Articular chondrocyte of knee joint (primary cell): ENCODE measurements at places on chromosomes 2 and 18. TPM values are rescaled to one million over a fixed set of nuclear protein-coding genes. Genes with fewer than 3 reads are reported as not detected.

The RIF1 gene
- total RNA-seq = 60.9 and 62.9 TPM in 2 replicates

The NT5C1B gene
- not detected in 2 replicates for total RNA-seq

The EVX2 gene
- not detected in 2 replicates for total RNA-seq

The RND3 gene
- 497 and 586 TPM in 2 replicates for total RNA-seq

The SIGLEC15 gene
- 0.52 and 0.76 TPM in 2 replicates for total RNA-seq

The TUBA3E gene
- total RNA-seq = not detected in 2 replicates

The CCDC141 gene
- total RNA-seq = 0.11 and 0.39 TPM in 2 replicates

The ZC3H6 gene
- total RNA-seq = 7.8 and 8.6 TPM in 2 replicates

The ANKRD29 gene
- 4.1 and 9.5 TPM in 2 replicates for total RNA-seq

The PLCL1 gene
- 0.39 and 0.65 TPM in 2 replicates for total RNA-seq

The MOGAT1 gene
- not detected in 2 replicates for total RNA-seq

The AOX1 gene
- total RNA-seq = 90.5 and 162 TPM in 2 replicates
